ENCODE measurements at places on chromosomes 5 and 9. TPM values are rescaled to one million over a fixed set of nuclear protein-coding genes. Genes with fewer than 3 reads are reported as not detected.

SLC1A1 gene
- 36.0 TPM for total RNA-seq

BARHL1 gene
- total RNA-seq: not detected

ARL14EPL gene
- total RNA-seq: not detected

GCNT1 gene
- 4.7 TPM for total RNA-seq

MED27 gene
- total RNA-seq: 17.8 TPM

CYLC2 gene
- not detected for total RNA-seq

ZCCHC7 gene
- 32.6 TPM for total RNA-seq

GFI1B gene
- total RNA-seq: not detected

SMC5 gene
- 131 TPM for total RNA-seq

PCDHA1 gene
- total RNA-seq: 9.1 TPM

OR2Y1 gene
- total RNA-seq: not detected

CNTFR gene
- total RNA-seq: 23.8 TPM

LMX1B gene
- not detected for total RNA-seq

PCDHB5 gene
- 16.3 TPM for total RNA-seq

TRPM6 gene
- total RNA-seq: 2.5 TPM

LIX1 gene
- total RNA-seq: 5.9 TPM

IRGM gene
- not detected for total RNA-seq

PCDHB4 gene
- 11.0 TPM for total RNA-seq

PCDHGA9 gene
- total RNA-seq: 38.2 TPM

STC2 gene
- 1.9 TPM for total RNA-seq

CDHR2 gene
- total RNA-seq: 0.63 TPM

LCN1 gene
- not detected for total RNA-seq

SOWAHA gene
- 3.1 TPM for total RNA-seq

ZBED3 gene
- 4.4 TPM for total RNA-seq

CDX1 gene
- not detected for total RNA-seq

MEIKIN gene
- total RNA-seq: not detected

HBEGF gene
- 10.3 TPM for total RNA-seq

HRH2 gene
- 8.8 TPM for total RNA-seq

SH3RF2 gene
- 0.94 TPM for total RNA-seq

RACK1 gene
- 2,435 TPM for total RNA-seq

RAB24 gene
- total RNA-seq: 13.8 TPM

KIAA0825 gene
- total RNA-seq: 44.8 TPM

ADGRD2 gene
- total RNA-seq: not detected

KLF4 gene
- 2.2 TPM for total RNA-seq

IFNA21 gene
- not detected for total RNA-seq

FAM153A gene
- 4.7 TPM for total RNA-seq

ANXA2R gene
- 2.5 TPM for total RNA-seq

ADGRV1 gene
- total RNA-seq: 631 TPM

INSL4 gene
- total RNA-seq: not detected

TAF11L5 gene
- total RNA-seq: not detected

Measured in parietal lobe (tissue), 2 donors.